Activated CD8-positive, alpha-beta memory T cell treated with anti-CD3 and anti-CD28 coated beads for 24 hours (primary cell): ENCODE measurements at places on chromosomes 2 and 18.

- DNase-seq: no peak
Observed at GRCh38 chr2:135913727-135914365, 37.6 kb upstream of the MCM6 start.

- DNase-seq: no peak
Observed at GRCh38 chr2:241506793-241507429, 1.5 kb downstream of the STK25 start.

GRCh38 chr2:195168369-195168768 is 488.7 kb upstream of the SLC39A10 start:
- DNase-seq: no peak

DNA sequence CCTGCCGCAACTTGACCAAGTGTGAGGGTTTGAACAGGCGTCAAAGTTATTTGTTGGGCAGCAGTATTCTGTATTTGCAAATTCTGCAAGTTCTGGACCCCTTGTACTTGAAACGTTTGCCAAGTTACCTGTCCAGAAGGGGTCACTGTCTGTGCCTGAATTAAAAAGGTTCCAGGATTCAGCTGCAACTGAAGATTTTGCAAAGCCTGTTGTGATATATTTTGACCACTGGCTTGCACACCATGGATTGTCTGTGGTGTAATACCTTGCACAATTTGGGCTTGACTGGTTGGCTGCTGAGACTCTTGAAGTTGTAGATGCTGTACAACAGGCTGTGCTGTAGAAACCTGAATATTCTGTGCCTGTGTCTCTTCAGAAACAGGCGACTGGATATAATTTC is 10.2 kb downstream of the SP3 start:
- DNase-seq: no peak

DNA sequence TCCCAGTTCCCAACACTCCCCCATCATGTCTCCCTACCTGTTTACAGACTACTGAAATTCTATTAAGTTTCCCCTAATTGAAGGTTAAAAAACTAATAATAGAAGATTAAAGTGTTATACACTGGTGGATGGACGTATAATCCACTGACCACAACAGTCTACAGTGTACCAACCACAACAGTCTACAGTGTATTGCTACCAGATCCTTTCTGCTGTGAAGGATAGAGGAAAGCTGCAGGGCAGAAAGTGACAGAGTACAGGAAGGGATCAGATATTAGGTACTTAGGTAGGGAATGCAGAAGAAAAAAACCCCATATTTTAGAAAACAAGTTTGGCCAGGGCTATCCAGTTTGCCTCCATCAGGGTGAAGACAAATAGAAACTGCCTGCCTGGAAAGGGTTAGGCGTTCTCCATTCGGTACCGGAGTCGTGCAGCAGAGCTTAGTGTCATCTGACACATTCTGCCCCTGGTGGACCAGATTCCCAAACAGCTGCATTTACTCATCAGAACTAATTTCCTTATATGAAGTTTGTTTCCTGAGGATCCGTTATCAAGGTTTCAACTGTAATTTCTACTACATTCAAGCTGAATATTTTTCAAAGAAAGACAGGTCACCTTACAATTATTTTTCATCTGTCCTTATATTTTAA is 49.9 kb downstream of the KLF7 start:
- DNase-seq: no peak

DNA sequence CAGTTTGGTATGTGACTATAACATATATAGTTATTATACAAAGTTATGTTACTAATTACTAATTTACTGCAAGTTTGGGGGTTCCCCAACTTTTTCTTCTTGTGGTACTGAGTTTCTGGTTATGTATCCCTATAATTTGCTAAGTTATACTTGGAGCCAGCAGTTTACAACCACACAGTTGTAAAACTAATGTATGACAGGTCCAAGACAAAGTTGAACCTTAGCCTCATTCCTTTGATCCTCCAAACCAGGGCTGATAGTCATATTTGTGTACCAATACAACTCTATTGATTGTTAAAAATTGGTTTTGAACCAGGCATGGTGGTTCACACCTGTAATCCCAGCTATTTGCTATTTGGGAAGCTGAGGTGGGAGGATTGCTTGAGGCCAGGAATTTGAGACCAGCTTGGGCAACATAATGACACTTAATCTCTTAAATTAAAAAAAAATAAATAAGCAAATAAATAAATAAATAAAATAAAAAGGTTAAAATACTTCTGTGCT is 24.3 kb downstream of the RELCH start:
- DNase-seq: no peak

DNA sequence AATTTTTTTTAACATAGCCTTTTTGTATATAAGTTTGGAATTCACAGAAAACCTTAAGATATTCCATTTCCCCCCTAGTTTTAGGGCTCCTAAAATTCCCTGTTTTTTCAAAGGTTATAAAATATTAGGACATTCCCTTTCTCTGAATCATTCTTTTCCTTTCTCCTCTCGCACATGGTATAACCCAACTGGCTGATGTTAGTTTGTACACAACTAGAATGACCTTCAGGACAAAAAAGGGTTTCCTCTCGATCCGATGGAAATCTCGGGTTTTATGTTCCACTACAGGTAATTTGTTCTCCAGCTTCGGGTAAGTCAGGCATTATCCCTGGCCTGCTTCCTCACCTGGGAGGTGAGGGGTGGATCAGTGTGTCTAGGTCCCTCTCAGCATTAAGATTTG is 215.1 kb downstream of the LDLRAD4 start:
- no peak for DNase-seq
